GM13977 (cell line): ENCODE measurements at places on chromosomes 13 and 19.

GRCh38 chr19:5054551-5055456, 85.9 kb downstream of the KDM4B start:
- DNase-seq, result no peak

GRCh38 chr13:23778002-23778652, 111.1 kb downstream of the MIPEP start:
- DNase-seq, result no peak

GRCh38 chr19:55437410-55437809, 5.7 kb downstream of the SHISA7 start:
- DNase-seq, result no peak

GRCh38 chr13:93411186-93411680, 184.6 kb downstream of the GPC6 start:
- no peak for DNase-seq

GRCh38 chr13:26964278-26965250, 204.0 kb upstream of the GPR12 start:
- no peak for DNase-seq

DNA sequence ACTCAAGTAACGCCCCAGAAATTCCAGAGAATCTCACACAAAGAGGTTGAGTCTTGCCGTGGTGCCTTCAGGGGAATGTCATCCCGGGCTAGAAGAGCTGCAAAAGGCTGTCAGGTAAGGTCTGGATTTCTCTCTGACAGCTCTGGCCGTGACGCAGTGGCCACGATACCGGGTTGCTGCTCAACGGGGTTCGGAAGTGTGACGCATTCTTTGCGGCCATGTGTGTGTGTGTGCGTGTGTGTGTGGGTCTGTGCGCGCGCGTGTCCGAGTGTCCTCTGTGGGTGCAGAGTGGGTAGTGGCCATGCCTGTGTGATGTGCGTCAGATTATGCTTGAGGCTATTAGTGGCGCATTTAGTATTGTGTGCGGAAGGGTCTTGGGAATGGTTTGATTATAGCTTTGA, 306 bp downstream of the ZNF540 start:
- DNase-seq, result peak; percentile 51

- no peak for DNase-seq
Observed at GRCh38 chr13:113508521-113509254, 18.2 kb upstream of the DCUN1D2 start.

- no peak for DNase-seq
Observed at GRCh38 chr19:35212241-35212640, 16.3 kb downstream of the FAM187B start.

- DNase-seq, result no peak
Observed at GRCh38 chr13:106489849-106490568, 45.5 kb downstream of the EFNB2 start.

GRCh38 chr13:100594731-100595130, 6.1 kb upstream of the GGACT start:
- DNase-seq, result no peak

- DNase-seq, result no peak
Observed at GRCh38 chr13:31367410-31367809, 167.6 kb downstream of the B3GLCT start.

DNA sequence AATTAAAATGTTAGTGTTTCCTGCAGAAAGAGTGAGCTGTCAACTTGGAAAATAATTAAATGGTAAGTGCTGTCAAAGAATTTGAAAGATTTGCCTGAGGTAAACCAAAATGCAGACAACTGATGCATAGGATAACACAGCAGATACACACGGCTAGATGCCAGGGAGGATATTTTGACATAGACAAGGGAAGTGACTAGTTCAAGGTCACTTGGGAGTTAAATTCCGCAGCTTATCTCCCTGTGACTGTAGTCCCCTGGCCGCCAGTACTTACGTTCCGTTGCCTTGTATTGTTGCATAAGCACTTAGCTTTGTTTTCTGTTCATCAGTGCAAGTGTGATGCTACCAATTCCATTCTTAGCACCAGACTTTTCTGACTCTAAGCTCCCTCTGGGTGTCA, 247.3 kb upstream of the MAB21L1 start:
- DNase-seq, result no peak
